ENCODE measurements at places on chromosomes 12 and 14.

DNA sequence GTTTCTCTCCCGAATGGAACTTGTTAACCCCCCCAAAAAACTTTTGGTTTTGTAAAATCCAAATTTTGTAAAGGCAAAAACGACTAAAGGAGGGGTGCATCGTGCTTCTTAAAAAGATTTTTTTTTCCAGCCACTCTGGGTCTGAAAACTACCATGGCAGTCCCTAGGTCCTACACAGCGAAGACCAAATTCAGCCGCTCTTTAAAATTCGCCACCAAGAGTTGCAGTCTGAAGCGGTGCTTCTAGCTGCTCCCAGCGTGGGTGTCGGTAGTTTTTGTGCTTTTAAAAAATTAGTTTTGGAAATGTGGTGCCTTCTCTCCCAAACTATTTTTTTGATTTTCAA lies 873 bp upstream of the GSC start:
- no peak for DNase-seq

GRCh38 chr12:52300796-52301691 lies 9.7 kb upstream of the KRT81 start:
- DNase-seq: no peak

- DNase-seq: no peak
These were observed 89.0 kb downstream of the POLR3B start for GRCh38 chr12:106446419-106447092.

- no peak for DNase-seq
These were observed 703 bp downstream of the HIGD1C start for GRCh38 chr12:50953047-50953446.

GRCh38 chr12:127820271-127820670 lies 446.7 kb upstream of the TMEM132C start:
- no peak for DNase-seq

- peak; percentile 2 for DNase-seq
These were observed 1.4 kb upstream of the HMGA2 start for GRCh38 chr12:65822732-65823512.

DNA sequence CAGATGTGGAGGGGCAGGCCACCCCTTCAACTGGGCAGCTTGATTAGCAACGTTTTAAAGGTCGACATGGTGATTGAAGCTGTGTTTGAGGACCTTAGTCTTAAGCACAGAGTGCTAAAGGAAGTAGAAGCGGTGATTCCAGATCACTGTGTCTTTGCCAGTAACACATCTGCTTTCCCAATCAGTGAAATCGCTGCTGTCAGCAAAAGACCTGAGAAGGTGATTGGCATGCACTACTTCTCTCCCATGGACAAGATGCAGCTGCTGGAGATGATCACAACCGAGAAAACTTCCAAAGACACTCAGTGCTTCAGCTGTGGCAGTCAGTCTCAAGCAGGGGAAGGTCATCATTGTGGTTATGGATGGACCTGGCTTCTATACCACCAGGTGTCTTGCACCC lies 23.9 kb upstream of the AICDA start:
- no peak for DNase-seq

- no peak for DNase-seq
These were observed 62.8 kb upstream of the SLC35F4 start for GRCh38 chr14:57928732-57929131.

DNA sequence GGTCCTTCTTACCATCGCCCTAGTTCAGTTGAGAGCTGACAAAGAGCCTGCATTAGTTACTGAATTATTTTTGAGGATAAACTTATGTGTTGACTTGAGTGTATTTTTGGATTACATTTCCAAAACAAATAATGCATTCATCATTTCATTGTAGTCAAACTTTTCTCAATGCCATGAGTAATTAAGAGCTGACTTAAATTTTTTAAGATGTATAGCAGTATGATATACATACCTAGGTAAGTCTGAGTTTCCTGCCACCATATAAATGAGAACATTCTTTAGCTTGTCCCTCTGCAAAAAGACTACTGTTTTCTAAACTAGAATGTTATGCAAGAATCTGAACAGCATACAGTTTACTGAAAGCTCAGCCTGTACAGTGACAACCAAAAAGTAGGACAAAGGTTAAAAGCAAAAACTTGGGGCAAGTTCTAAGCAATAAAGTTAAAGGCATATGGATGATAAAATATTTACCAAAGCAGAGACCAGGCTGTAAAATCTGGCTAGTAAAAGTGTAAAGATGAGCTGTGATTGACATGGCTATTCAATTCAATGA lies 82.1 kb upstream of the FERMT2 start:
- DNase-seq: no peak

DNA sequence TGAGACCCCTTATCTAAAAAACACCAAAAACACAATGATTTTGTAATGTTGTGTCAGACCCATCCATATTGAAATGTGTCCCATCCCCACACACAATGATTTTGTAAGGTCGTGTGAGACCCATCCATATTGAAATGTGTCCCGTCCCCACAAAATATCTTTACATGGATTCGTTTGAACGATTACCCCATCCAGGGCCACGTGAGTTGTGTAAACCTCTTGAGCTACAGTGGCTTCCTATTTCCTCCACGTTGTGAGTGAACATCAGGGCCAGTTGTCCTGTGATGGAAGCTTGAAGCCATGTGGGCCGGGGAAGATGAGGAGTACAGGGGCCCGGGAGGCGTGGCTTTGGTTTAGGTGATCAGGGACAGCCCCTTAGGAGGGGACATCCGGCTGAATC lies 27.0 kb upstream of the ULK1 start:
- no peak for DNase-seq

- no peak for DNase-seq
These were observed 159.3 kb downstream of the CAND1 start for GRCh38 chr12:67428431-67428830.

- no peak for DNase-seq
These were observed 50.6 kb upstream of the HIGD1C start for GRCh38 chr12:50901685-50902113.

GRCh38 chr14:65251213-65251612 lies 148.9 kb upstream of the MAX start:
- DNase-seq: no peak

- no peak for DNase-seq
These were observed 77.7 kb downstream of the PPP2R5C start for GRCh38 chr14:101839236-101839635.

DNA sequence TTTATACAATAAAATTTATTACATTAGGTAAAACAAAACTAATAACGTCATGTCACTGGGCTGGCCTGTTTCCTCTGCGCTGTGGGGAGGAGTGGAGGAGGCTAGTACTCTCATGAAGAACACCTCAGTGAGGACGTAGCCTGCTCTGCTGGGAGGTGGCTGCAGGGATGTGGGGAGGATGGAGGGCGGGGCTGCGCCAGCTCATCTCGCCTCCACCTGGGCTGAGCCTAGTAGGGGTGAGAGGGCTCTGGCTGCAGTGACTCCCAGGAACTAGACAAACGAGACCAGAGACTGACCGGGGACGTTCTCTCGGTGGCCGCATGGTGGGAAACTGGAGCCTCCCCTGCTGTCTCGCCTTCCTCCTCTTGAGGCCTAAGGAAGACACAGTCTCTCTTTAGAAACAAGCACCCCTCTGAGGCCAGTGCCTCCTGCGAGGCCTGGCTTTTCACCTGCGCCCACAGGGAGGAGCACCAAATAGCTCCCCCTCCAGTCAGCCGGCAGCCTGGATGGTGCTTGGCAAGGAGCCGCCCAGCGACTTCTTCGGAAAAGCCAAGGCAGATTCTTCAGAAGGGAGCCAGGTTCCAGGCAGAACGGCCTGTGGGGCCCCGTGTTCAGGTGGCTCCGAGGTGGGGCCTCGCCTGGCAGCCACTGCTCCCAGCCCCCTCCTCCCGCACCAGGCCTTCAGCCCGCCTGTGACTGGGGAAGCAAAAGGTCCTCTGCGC lies 62.4 kb downstream of the PLEKHG3 start:
- no peak for DNase-seq

- DNase-seq: no peak
These were observed 1.5 kb downstream of the KLC1 start for GRCh38 chr14:103630364-103631108.

- DNase-seq: no peak
These were observed 37.3 kb upstream of the ZDHHC17 start for GRCh38 chr12:76726626-76727025.

GRCh38 chr14:91417983-91418386 lies 365 bp upstream of the CCDC88C start:
- DNase-seq: peak; percentile 68

- peak; percentile 64 for DNase-seq
These were observed 11.1 kb downstream of the DICER1 start for GRCh38 chr14:95146079-95146771.

DNA sequence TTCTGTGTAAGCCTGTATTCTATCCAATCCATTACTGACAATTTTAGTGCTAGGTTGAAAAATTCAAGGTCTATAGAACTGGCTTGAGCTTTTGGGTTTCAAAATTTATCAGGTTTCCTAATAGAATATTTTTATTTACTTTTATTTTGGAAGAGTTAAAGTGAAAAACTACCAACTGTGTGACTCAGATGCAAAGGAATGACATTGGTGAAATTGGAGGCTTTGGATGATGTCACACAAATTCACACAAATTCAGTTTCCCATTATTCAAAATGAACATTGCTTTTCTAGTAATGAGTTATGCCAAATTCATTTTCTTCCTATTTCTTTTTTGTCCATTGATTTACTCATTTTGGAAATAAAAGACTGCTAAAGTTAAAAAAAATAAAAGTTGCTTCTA lies 186.9 kb downstream of the ALX1 start:
- no peak for DNase-seq

DNA sequence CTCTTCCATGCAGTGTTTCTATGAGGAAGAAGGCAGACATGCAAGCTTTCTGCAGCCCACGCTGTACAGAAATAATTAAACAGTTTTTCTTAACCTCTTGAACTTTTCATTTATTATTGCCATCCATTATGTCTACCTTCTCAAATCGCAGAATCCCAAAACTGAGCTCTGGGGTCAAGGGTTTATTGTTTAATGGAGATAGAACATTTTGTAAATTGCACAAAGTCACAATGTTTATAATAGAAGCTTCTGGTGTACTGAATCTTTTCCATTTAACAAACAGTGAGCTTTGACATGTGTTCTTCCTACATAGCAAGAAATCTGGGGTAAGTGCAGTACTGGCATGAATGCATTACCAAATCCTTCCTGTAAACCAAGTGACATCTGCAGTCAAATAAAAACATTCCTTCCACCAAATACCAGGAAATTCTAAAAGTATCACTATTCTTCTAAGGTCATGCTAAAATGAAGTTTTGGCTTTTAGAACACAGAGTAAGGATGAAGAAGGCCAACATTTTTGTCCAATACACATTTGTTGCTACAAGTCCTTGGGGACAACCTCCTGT lies 385.3 kb upstream of the DDHD1 start:
- DNase-seq: no peak

DNA sequence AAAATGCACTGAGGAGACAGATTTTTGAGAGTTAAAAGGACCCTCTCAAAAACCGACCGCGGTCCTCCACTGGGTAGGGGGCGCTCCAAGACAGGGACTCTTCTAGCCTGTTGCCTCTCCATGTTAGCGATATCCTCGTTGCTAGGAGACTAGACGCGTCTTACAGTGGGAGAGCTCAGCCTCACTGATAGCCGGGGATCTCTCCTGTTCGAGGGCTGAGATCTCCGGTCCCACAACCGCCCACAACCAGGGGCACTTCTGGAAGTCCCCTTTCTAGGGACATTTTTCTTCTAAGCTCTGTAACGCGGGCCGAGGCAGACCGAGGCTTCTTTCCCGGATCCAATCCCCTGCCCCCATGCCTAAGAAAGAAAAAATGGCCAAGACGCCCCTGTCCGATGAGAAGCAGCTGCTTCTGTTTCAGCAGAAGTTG lies 21.3 kb downstream of the FKBP11 start:
- DNase-seq: peak; percentile 91

DNA sequence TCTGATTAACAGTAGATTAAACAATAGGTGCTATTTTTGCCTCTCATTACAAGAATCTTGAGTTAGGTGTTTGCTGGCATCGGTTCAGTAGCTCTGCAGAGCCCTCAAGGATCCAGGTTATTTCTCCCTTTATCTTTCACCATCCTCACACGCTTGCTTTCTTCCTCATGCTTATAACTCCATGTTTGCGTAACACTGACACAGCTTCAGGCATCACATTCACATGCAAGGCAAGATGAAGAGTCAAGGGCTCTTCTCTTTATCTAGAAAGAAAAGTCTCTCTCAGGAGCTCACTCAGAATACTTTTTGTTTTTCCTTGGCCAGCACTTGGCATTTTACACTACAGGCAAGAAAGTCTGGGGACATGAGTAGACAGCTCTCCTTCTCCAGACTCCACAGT lies 24.2 kb upstream of the PTHLH start:
- DNase-seq: no peak
